ENCODE measurements at places on chromosomes 2 and 18. TPM values are rescaled to one million over a fixed set of nuclear protein-coding genes. Genes with fewer than 3 reads are reported as not detected.

The SPC25 gene
- 1.6 TPM for total RNA-seq

The C2orf69 gene
- 8.0 TPM for total RNA-seq

The MAP2 gene
- total RNA-seq: 8.8 TPM

The RBBP8 gene
- total RNA-seq: 5.4 TPM

The SERPINB8 gene
- total RNA-seq: 18.3 TPM

The HOXD9 gene
- 7.6 TPM for total RNA-seq

The MAPK4 gene
- 0.05 TPM for total RNA-seq

The FOXD4L1 gene
- not detected for total RNA-seq

Measured in glomerular endothelial cell (primary cell).